GM12892 (cell line): ENCODE measurements at places on chromosomes 12 and 14.
A peak's percentile ranks its signal among the peaks of the same experiment; 100 is the strongest.

DNA sequence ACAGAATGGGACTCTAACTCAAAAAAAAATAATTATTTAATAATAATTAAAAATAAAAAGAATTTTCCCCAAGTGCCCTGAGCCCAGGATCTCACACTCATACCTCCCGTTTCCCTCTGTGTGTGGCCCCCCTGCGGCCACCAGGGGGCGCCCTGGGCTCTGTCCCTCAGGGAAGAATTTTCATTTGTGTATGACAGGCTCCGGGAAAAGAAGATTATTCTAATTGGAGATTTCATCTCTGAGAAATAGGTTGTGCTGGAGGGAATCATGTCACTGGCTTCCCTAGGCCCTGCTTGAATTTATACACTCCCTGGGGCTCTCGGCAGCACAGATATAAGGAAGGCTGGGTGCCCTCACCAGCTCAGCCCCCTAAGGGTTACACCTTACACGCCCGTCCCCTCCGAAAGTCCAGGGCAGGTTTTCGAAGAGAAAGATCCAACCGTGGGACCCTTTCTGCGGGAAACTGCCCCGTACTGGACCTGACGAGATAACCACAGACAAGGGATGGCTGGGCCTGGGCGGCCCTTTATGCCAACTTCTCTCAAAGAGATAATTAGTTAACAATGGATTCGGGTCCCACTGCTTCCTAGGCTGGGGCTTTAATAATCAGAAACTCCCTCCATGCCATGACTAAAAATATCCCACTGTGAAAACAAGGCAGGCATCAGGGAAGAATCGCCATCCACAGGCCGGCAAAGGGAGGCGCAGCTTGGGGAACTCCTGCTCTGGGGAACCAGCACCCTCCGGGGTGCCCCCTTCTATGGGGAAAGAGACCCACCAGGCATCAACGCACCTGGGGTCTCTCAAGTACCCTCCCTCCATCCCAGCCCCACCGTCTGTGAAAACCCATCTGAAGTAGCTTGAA, 80.7 kb downstream of the KDM2B start:
- peak; percentile 72 for DNase-seq

GRCh38 chr14:90568405-90568804, 171.6 kb downstream of the CALM1 start:
- no peak for DNase-seq

GRCh38 chr12:122503783-122504590, 3.3 kb upstream of the ZCCHC8 start:
- DNase-seq = no peak

GRCh38 chr14:62994096-62994495, 51.2 kb downstream of the KCNH5 start:
- no peak for DNase-seq

DNA sequence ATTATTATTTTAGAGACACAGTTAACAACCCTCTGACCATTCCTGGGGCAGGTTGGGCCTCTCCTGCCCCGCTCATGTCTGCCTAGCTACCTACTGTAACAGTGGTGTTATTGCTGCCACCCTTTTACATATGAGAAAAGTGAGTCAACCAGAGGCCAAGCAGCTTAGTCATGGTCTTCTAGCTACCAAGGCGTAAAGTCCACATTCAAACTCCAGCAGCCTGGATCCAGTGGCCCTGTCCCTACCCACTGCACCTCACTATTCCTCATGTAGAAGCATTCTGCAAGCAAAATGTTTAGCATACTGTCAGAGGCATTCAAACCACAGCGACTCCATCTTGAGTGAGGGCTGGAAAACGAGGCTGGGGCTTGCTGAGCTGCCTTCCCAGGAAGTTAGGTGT, 95.8 kb downstream of the SLC15A4 start:
- no peak for DNase-seq

DNA sequence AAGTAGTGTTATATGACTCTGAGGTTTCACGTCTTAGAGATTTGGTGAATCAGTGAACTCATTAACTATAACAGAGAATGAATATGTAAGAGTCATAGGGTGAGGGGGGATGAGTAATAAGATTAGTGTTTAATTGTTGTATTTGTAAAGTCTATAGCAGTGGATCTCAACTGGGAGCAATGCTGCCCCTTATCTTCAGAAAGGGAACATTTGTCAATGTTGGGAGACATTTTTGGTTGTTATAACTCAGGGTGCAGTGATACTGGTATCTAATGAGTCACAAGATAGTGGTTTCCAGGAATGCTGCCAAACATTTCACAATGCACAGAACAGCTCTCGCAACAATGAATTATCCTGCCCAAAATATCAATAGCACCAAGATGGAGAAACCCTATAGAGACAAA, 1193.7 kb downstream of the GALC start:
- DNase-seq = no peak

GRCh38 chr12:112755507-112755906, 36.0 kb upstream of the RPH3A start:
- no peak for DNase-seq

DNA sequence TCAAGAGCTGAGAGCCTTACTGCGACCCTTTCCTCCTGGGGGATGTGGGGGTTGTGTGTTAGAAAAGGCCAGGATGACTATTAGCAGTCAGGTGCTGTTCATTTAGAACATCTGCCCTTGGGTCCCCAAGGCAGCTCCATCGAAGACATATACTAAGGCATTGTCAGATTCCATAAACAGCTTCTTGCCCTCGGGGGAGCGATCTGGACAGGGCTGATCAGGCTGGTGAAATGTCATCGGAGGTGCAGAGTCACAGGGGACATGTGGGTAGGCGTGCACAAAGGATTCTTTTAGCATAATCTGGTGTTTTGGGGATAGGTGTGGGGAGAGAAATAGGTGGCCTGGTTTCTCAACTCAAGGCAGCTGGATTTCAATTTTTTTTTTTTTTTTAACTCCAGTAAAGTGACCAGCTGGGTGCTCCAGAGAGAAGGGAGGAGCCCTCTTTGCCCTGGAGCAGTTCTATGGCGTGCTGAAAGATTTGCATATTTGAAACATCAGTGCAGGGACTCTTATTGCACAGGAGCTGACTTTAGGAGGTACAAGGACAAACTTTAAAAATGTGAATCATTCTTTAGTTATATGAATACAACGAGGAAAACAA, 160.1 kb downstream of the SUDS3 start:
- DNase-seq = no peak

DNA sequence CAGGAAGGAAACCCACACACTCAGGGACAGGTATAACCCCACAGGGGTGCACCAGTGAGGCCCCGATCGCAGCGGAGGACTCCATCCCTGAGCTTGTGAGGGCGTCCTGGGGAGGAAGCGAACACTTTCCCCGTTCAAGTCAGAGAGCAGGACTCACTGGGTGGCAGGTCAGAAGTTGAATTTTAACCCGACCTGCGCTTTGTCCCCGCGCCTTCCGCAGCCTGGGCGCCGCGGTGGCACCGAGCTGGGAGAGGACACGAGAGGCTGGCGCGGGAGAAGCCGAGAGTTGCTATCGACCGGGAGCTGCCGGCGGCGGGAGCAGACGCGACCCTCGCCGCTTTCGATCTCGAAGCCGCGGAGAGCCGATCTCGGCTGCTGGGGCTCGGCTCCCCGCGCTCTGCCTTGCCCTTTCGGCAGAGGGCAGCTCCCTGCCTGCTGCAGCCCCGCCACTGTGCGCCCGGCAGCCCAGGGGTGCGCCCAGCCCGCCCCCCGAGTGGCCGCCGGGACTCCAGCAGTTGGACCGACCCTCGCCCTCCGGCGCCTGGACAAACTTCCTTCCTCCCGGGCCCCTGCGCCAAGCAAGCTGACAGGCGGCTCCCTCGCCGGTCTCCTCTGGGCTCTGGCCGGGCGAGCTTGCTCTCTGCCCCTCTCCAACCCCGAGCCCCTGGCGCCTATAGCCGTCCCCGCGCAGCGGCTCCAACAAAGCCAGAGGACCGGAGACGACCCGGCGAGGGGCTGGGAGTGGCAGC, 918 bp downstream of the LIN7A start:
- peak; percentile 28 for DNase-seq

DNA sequence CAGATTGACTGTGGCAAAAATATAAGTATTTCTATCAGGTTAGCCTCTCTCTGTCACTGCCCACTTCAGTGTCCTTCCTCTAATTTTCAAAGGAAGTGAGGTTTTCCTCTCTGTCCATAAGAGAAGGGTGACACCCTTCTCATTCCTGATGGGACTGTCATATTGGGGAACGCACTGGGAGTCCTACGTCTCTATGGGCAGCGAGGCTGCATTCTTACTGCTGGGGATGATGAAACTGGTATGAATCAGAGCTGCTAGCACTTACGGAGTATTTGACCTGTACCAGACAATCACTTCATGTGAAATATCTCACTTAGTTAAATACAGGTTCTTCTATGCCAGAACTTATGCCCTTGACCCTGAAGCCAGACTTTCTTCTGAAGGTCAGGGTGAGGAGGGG, 436.3 kb downstream of the DPF3 start:
- no peak for DNase-seq

DNA sequence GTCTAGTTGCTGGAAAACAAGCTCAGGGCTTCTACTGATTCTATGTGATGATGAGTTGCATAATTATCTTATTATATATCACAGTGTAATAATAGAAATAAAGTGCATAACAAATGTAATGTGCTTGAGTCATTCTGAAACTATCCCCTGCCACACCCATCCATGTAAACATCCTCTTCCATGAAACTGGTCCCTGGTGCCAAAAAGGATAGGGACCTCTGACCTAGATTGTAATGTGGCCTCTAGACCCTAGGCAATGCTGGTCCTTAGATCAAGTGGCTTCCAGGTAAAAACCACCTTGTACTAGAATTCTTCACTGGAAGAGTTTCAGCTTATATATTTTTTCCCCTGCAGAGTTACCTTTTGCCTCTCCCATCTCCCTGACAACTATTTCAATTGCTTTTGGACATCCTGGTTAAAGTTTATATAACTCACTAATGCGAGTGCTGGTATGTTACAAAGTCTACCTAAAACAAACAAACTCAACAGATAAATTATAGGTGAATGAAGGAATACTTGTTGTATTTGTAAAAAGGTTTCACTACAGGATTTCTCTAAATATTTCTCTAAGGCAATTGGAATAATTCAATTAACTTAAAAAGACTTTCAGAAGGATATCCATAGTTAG, 462.5 kb downstream of the NAV3 start:
- no peak for DNase-seq

GRCh38 chr12:14710632-14711320, 14.4 kb upstream of the GUCY2C start:
- no peak for DNase-seq
